ENCODE measurements at places on chromosomes 2 and 18.

DNA sequence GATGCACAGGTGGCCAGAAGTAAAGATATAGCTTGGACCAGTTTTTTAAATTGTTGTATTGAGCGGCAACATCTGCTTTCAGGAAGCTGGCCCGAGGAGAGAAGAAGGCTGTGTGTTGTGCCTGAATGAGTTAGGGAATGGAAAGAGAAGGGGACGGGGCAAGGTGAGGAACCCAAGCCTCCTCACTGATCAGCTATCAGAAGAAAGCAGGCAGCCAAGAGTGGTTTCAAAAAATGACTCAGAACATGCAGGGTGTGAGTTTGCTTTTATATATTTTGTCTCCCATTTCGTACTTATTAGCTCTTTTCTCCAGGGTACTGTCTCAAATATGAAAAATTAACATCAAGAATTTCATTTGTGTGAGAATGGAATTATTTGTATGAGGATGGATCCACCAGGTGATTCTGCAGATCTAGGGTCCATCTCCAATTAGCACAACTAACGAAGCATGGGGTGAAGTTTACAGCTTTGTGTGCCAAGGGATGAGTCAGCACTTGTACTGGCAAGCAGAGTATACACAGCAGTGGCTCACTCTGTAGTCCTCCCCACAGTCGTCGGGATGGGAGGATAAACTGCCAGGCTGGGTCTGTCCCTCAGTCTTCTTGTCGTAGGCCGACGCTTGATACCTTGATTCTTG, 175.7 kb downstream of the PIEZO2 start:
- no peak for DNase-seq

GRCh38 chr2:199463708-199464605, 6.2 kb upstream of the SATB2 start:
- no peak for DNase-seq

DNA sequence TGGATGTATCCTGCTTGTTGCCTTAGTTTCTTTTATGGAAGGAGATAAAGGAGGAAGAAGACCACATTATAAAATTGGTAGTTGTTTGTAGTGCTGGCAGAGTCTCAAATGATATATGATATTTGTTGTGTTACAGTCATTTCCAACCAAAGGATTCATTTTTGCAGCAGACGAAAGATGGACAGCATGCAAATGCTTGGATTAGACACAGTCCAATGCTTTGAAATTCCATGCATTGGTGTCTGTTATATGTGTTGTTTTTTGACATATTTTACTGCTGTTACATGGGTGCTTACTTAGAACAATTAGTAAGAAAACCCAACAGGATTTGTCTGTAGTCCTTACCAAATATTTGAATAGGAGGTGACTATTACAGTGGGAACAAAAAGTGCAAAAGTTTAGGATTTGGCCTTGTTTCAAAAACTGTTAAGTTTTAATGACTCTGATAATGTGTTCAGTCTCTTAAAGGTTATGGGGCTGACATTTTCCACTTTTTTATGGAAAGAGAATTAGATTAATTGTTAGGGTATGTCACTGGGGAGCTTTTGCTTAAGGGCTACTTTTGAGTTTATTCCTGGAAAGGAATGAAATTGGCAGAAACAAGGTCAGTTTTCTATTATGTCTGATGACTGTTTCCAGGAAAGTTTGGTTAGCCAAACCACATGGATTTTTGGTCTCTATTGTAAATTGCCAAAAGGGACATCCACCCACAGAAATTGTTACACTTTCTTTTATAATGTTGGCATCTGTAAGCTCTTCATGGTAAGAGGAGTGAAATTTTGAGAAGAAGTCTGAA, 229.4 kb upstream of the MMADHC start:
- DNase-seq = no peak

DNA sequence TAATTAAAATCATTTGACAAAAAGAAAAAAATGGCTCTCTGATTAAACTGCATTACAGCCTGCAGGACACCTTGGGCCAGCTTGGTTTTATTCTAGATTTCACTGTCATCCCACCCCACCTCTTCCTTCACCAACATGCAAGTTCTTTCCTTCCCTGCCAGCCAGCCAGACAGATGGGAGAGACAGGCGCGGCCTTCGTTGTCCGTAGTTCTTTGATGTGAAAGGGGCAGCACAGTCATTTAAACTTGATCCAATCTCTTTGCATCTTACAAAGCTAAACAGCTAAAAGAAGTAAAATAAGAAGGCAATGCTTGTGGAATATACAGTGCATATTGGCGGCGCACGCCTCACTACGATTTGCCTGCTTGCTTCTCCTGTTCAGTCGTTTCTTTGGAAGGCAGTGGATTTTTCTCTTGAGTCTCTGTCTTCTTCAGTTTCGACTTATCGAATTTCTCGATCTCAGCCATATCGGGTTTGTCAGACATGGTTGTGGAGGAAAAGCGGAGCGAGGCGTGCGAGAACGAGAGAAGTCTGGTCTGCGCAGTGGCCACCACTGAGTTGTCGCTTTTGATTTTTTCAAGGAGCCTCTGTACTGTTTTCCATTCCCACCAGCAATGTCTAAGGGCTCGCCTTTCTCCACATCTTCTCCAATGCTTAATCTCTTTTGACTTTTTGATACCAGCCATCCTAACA, 22.4 kb downstream of the COLEC11 start:
- DNase-seq = no peak

GRCh38 chr18:3649135-3649632, 199.2 kb downstream of the TGIF1 start:
- no peak for DNase-seq

All from kidney tubule cell (primary cell).